Esophagus squamous epithelium (tissue), 5 donors: ENCODE measurements at places on chromosomes 16 and 17.

DNA sequence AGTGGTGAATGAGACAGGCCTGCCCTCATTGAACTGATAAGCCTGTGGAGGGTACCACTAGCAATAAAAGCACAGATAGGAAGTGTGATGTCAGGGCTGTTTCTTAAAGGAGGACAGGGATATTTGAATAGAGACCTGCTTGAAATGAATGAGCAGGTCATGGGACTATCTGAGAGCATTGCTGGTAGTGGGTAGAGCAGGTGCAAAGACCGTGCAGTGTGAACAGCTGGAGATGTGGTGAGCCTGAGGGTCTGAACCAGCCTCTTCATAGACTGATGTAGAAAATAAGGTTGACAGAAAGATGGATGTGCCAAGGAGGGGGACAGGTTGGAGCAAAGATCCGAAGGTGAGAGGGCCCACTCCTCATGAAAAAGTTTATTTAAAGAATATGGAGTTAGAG is 2.4 kb downstream of the NUP93 start:
- no peak for DNase-seq

DNA sequence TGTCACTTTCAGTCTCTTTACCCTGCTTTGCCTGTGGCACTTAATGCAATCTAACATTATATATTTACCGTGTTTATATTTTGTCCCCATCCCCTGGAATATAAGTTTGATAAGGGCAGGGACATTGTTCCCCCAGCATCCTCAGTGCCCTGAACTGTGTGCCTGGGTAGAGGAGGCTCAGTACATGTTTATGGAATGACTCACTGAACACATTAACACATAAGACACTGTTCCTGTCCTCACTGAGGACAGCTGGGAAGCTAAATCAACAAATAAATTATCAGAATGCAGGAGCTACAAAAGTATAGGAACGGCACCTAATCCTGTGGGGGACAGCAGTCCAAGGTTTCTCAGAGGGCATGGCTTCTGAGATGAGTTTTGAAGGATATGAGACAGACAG is 27.8 kb downstream of the GRIN2A start:
- DNase-seq = no peak

DNA sequence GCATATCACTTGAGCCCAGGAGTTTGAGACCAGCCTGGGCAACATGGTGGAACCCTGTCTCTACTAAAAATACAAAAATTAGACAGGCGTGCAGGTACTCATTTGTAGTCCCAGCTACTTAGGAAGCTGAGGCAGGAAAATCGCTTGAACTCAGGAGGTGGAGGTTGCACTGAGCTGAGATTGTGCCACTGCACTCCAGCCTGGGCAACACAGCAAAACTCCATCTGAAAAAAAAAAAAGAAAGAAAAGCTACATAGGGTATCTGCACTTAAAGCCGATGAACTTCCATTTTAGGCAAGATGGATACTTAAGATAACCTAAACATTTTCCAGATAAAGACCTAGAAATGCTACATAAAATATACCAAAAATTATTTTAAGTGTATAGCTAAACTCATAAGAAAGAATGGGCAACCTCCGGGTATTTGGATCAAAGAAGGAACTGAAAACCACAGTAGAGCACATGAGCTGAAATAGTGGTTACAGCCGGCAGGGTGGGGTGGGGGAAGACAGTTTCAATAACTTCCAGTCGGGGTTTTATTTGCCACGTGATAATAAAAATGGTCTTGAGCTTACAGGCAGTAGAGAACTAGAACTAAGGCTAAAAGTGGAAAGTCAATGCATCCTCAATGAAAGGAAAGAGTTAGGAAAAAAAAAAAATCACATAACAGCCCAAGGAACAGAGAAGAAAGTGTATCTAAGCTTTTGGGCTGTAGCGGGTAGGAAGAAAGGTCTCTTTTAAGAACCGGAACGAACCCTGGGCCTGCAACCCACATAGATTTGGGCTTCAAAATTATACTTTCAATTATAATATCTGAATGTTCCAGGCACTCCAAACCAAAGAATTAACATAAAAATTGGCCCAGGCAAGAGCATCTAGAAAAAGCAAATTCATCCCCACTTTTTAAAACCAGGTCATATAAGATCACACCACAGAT is 53.1 kb downstream of the CFDP1 start:
- no peak for DNase-seq

DNA sequence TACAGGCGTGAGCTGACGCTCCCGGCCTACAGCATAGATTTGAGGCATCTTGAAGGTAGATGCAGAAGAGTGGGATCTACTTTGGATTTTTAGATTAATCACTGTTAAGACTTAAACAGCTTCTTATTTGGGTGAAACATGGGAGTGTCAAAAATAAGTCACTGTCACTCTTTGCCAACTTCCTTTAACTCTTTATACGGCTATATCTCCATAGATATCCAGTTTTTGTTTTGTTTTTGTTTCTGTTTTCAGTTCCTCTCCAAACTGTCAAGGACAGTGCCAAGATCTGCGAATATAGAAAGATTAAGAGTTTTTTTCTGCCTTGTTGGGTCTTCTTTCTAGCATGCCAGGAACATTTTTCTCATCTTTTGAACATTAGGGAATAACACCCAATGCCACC is 706.1 kb downstream of the WWOX start:
- DNase-seq = no peak

DNA sequence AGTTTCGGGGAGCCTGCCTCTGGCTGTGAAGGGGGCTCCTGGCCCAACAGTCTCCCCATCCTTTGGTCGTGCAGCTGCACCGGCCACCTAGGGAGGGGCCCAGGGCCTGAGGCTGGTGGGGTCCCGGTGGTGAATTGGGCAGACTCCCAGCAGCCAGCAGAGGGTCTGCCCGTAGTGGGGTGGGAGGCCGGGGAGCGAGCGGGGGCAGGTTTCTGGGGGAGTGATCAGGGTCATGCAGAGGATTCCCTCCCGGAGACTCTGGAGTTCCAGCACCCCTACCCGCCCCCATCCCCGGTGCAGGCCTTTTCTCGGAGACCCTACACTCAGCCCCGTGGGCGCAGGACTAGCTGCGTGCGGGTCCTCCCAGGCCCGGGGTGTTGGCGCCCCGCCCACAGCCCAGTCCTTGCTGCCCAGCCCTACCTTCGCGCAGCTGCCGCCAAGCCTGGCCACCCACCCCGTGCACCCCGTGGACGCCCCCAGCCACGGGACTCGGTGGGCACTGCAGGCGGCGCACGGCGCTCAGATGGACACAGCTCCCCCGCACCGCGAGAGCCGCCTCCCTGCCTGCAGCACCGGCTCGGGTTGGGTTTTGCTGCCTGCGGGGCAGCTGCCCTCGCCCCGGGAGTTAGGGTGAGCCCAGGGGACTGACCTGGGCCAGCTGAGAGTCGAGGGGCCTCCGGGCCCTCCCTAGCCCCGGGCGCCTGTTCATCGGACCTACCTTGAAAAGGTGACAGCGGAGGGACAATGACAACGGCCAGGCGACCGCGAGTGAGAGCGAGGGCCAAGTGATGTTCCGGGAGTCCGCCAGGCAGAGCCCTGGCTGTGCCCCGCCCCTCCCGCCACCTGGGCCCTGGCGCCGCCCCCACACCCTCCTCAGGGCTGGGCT is at the start of gene GNG13:
Gene GNG13, minus strand, starts transcription at position 787 of the 886 bp plus-strand sequence. CDS start 1,657 bp downstream, outside the sequence.
- no peak for DNase-seq

DNA sequence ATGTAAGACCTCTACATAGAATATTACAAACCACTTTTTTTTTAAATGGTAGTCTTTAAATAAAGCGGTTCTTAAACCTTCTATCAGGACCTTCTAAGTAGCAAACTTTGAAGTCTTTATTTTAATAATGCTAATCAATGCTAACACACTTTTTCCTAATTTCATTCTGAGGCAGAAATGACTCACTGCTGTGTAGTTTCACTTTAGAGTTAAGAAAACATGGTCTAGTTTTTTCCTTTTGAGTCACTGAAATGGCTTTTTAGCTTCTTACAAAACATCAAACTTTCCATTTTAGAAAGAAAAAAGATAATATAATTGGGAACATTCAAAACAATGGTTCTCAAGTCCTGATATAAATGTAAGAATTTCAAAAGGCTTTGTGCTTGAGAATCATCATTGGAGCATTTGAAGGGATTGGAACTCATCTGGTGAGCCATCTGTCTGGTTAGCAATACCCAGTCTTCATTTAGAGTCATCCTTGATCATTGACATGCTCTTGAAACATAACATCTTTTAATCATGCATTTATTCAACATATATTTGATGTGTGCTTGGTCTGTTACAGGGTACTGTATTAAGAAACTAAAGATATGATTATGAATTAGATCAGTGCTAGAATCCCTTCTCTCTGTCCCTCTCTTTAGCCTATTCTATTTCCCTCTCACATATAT is 258.3 kb upstream of the MON1B start:
- DNase-seq = no peak

DNA sequence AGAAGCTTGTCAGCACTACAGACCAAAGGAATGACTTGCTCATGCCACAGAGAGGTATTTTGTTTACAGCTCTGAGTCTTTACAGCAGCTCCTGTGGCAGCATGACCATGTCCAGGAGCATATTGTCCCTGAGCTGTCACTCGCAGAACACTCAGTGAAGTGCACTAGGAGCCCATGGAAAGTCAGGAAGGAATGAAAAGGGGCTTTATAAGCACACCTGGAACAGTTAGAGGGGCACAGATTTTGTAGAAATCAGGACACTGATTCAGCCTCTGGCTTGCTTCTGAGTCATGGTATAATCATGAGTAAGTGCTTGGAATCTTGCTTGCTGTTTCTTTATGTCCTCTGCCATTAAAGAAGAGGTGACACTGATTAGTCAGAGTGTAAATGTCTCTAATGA is 41.0 kb downstream of the TADA2A start:
- DNase-seq = no peak

GRCh38 chr17:34435182-34435928 is 72.3 kb upstream of the CCL1 start:
- no peak for DNase-seq

GRCh38 chr16:684071-684794 is at the start of gene JMJD8:
JMJD8 (minus strand) TSS chr16:684334; CDS start chr16:684319, 15 bp downstream.
- DNase-seq = peak; percentile 71

DNA sequence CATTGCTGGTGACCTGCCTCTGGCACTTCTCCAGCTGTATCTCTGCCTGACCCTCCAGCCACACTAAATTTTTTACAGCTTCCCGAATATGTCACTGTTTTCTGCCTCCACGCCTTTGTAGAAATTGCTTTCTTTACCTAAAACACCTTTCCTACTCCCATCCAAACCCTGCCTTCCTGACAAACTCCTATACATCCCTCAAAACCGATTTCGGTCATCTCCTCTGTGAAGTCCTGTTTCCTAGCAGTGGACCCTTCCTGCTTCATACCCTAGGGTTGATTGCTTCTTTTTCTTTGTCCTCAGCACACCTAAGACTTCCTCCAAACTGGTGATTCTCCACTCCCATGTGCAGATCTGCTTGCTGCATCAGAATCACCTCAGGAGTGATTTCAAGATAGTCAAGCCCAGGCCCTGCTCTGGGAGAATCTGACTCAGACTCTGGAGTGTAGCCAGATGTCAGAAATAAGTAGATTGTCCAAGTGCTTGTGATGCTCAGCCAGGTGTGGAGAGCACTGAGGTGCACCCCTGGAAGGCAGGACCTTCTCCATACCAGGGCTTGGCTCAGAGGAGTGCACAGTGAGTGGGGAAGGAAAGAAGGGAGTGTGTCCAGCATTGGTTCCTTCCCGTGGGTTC is 184.2 kb downstream of the COPRS start:
- DNase-seq = no peak
